Small intestine (tissue), 16 donors: ENCODE measurements at places on chromosomes 7 and 10. TPM values are rescaled to one million over a fixed set of nuclear protein-coding genes. Genes with fewer than 3 reads are reported as not detected.

DNA sequence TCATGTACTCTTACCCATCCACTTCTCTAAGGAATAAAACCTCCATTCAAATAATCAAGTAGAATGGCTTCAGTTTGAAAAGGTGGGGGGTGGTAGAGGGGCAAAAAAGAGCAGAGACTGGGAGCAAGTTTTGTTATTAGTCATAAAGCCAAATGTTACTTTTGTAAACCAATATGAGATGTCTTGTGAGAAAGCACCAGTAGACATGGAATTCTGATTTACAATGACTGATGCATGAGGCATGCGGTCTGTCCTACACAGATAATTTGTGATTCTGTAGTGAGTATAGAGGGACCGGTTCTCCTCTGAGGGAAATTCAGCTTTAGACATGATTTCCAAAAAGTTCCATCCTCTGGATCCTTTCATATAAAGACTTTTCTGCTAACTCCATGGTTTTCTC is 12.9 kb upstream of the ABCA13 start:
- no peak for DNase-seq

DNA sequence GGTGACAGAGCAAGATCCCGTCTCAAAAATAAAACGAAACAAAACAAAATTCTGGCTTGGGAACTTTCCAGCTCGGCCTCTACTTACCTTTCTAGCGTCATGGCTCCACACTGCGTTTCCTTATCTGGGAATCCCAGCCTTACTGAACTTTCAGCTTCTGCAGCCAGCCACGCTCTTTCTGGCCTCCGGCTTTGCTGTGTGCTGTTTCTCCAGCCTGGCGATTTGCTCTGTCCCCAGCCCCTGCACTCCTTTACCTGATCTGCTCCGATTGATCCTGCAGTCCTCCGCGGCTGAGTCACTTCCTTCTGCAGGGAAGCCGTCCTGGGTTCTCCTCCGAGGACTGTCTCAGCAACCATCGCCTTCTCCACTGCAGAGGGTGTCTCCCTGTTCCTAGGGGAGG is 71.0 kb upstream of the FAM171A1 start:
- no peak for DNase-seq

- no peak for DNase-seq
Measured at GRCh38 chr10:34049887-34050286, 715.4 kb upstream of the NRP1 start.

DNA sequence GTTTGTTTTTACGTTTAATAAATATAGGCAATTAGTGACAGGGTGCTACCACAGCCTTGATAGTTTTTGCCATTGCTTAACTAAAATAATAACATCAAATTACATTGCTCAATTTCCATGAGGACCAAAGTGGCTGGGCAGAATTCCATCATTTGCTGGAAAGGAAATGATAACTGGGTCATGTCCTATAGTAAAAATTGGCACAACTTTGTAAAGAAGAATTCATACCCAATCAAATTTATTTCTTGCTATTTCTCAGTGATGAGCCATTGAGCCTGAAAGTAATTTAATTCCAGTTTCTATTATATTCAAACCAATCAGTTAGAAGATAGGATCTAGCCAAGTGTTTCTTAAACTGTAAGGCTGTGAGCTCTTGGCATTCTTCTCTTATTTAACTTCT is 102.2 kb upstream of the CTTNBP2 start:
- no peak for DNase-seq

DNA sequence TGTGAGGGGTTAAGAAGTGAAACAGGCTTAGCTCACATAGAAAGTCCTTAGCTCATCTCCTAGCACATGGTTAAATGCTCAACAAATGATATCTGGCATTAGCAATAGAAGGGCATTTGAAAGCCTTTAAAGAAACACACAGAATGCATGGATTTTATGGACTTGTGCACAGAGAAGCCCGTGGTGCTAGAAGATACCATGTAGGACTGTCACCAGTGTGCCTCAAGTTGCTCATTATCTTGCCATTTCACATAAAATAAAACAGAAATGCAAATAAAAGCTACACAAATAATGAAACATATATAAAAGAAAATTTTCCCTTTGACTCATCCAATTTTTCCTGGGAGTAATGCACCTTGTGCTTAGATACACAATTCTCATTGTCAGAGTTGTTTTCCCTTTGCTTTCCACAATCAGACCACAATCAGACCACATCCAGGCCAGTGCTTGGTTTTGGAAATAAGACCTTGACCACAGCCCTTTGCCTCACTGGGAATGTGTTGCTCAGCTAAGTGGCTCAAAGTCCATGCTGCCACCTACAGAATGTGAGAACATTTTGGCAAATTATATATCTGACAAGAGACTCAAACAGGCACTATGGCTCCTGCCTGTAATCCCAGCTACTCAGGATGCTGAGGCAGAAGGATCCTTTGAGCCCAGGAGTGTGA is 9.5 kb upstream of the WDR11 start:
- peak; percentile 53 for DNase-seq

DNA sequence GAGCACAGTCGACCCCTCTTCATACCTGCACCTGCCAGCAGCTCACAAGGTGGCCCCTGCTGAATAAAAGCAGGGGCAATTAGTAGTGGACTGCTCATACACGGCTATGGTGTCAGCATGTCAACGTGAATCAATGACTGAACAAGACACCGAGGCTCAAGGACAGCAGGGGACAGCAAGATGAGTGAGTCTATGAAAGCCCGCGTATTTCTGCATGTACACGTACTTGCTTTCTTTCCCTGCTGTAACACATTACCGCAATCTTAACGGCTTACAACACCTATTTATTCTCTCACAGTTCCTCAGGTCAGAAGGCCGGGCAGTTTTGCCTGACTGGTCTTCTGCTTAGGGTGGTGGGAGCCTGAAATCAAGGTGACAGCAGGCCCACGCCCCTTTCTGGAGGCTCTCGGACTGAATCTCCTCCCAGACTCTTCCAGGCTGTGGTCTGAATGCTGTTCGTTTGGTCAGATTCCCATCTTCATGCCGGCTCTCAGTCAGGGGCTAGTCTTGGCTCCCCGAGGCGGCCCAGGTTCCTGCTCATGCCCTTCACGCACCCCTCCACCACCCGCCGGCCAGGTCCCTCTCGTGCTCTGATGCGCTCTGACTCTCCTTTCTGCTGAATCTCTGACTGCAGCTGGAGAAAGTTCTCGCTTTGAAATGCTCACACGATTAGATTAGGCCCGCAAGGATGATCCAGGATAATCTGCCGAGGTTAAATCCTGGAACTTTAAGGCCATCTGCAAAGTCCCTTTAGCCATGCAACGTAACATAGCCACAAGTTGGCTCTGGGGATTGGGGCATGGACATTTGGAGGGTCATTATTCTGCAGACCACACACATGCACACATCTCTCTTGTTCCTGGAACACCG is 7.8 kb upstream of the PPP2R2D start:
- no peak for DNase-seq

GRCh38 chr7:20114468-20114867 is 102.7 kb downstream of the MACC1 start:
- no peak for DNase-seq

TMEM184A gene
- polyA plus RNA-seq = 30.0 TPM

LOXL4 gene
- polyA plus RNA-seq = 0.27 TPM

ATOH7 gene
- 0.30 TPM for polyA plus RNA-seq

SH2D4B gene
- polyA plus RNA-seq = not detected

EIF4EBP2 gene
- polyA plus RNA-seq = 63.3 TPM

HOGA1 gene
- polyA plus RNA-seq = 0.51 TPM
